Endothelial cell (in vitro differentiated cells): ENCODE measurements at places on chromosomes 5 and 9.

DNA sequence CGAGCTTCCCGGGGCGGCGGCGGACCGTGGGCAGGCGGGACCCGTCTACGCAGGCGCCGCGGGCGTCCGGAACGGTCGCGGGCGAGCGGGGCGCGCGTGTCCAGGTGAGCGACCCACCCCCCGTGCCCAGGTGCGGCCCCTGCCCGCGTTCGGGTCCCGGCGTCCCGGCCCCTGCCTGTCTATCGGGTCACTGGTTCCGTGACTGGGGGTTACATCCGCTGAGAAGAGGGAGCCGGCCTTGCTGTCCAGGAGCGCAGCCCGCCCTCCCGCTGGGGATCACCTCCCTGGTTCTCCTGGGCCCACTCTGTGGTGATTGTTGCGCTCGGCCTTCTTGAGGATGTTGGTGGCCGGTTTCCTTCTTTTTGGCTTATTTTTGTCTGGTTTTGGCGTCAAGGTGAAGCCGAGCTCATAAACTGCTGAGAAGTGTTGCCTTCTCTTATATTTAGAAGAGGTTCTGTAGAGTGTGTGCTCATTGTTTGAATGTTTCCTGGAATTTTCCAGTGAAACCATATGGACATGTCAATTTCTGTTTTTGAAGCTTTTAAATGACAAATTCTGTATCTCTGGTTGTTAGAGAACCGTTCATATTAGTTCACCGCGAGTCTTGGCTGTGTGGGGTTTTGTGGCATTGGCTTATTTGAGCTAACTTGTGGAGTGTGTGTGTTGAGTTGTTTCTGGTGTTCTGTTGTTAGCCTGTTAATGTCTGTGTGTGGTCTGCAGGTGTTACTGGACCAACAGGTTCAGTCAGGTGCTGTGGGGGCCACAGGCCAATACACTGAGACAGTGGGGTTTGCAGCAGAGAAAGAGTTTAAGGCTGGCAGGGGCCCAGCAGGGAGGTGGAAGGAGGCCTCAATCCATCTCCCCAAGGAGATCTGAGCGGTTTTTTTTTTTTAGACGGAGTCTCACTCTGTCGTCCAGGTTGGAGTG lies 621 bp downstream of the CEP72 start:
- DNase-seq, result peak; percentile 27

DNA sequence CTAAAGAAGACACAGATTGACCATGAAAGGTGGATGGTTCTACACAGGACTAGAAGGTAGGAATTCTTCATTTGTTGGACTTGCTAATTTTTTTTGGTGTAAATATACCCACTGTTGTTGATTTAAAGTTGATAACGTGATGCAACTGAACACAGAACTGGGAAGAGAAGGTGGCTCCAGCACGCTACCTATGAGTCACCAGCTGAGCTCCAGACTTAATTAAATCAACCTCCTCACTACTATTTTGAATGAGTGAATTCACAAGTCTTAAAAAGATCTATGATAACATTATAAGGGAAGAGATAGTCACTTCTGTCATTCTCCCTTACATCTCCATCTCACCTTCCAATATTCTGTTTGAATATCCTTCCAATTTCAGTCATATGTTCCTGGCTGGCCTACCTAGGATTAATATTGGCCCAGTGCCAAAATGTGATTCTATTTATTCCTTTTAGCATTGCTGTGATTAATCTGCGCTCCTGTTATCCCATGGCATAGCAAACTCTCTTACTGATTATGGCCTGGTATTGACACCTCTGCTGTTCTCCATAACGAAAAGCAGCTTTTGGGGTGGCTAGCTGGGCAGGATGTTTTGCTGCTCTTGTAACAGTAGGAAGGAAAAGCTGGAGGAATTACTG lies 135.9 kb upstream of the CCDC152 start:
- DNase-seq, result no peak

DNA sequence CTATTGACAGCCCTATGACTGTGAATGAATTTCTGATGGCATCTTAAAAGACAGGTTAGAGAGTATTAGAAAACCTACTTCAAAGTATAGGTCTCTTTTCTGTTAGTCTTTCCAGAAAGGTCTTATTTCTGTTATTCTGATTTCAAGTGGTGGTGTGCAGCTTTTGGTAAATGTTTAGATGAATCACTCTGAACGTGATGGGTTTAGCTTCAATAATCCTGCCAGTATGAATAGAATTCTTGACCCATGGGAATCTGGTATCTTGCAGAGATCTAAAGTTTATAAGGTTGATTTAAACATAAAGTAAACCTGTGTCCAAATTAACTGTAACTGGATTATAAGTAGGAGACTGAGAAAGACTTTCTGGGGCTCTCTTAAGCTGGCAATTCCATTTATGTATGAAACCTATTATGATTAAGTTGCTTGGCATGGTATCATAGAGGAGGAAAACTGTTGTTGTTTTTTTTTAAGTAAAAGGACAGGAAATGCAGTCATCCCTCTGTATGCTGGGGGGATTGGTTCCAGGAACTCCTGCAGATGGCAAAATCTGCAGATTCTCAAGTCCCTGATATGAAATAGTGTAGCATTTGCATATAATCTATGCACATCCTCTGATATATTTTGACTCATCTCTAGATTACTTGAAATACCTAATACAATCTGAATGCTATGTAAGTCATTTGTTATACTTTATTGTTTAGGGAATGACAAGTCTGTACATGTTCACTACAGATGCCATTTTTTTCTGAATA lies 77.0 kb upstream of the ADAMTS19 start:
- DNase-seq, result no peak

- DNase-seq, result no peak
These were observed 217.3 kb upstream of the KLF4 start for GRCh38 chr9:107706701-107707427.

DNA sequence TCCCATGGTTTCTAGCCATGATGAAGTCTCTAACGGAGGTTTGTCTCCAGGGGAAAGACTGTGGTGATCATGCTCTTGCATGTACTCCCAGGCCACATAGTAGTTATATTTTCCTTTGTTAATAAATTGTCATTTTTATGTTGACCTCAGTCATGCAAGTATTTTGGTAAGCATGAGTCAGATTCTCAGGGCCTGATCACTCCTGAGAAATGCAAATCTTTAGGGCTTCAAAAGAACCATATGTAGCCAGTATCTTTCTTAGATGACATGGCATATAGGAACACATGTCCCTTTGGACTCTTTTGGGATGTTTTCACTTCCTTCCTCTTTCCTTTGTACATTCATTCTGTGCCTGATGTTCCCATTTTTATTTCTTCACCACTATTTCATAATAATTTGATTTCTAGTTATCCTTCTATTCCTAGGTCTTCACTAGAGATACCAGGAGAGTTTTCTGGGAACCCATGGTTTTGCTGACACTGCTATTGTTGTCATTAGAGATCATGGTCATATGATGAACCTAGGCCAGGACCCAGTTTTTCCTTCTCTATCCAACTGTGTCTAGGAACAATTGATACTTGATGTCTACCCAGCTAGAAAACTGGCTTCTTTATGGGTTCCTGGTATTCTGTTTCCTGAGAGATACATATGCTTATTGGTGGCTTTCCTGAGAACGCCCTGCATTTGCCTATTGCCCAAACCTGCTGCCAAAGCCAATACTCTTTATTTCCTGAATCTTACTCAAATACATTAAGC lies 248.1 kb upstream of the NREP start:
- DNase-seq, result no peak

- no peak for DNase-seq
These were observed 39.3 kb upstream of the PHYKPL start for GRCh38 chr5:178271726-178272479.
